ENCODE measurements at places on chromosomes 3 and 15.

DNA sequence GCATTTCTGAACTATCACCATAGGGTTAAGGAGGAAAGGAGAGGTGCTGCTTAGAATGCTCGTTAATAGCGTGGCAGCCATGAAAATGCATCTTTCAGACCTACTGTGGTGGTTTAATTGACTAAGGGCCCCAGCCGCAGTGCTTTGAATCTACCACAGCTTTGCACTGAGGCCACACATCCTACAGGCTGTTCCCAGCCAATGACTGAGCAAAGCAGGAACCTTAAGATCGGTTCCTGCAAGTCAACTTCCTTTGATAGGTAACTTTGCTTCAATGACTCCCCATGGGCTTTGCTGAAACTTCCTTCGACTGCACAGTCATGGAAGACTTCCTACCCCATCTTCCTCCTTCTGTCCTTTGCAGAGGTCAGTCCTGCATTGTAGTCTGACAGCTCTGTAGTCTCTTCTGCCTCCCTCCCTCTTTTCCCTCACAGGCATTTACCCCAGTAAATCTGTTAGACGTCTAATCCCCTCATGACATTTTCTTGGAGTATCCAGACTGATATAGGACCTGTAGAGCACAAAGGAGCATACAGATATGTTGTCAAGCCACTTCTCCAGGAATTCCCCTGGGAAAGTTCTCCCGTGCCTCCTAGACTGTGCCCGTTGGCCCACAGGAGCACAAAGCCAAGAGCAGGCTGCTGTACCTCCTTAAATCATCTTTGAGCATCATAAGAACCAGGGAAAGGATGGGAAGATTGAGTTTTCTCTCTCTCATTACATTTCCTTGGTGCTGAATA is 2.6 kb upstream of the BCL2A1 start:
- DNase-seq, result no peak

DNA sequence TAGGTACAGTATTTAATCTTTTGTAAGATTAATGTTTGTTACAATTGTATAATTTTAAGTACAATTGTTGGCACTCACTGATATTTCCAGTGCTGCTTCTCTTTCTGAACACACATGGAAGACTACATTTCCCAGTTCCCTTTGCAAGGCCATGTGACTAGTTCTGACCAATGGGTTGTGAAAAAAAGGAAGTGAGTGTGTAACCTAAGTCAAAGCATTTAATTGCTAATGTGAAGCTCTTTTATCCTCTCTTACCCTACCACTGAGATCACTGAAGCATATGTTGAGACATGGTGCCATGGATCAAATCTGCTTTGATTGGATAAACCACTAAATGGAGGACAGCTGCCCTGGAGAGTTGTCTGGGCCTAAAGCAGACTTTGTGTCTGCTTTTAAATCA is 83.9 kb upstream of the PLXND1 start:
- peak; percentile 39 for DNase-seq

DNA sequence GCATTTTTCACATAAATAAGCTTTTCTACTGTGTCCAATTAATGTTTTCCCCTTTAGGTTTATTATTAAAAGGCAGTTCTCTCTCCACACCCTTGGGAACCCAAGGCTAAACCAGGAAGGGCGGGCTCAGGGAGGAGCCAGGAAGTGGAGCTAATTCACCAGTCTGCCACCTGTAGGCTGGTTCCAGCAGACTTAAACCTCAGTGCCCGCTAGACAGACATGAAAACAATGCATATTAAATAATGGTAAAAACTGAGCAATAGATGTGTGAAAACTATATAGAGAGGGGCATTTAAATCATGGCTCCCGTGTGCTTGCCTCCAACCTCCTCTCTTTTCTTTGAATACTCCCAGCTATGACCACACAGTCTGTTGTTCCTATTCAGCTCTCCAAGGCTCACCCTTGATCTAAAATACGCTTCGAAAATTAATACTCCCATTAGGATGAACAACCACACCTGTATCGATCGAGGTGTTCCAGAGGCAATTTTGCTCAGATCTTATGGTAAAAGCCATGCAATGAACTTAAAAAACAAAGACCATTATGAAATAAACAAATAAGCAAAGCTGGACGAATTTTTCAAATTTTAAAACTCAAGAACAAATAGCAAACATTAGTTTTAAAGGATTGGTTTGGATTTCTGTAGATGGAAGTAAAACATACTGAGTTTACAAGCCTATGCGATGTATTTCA is 253.3 kb downstream of the TJP1 start:
- no peak for DNase-seq

- DNase-seq, result no peak
Measured at GRCh38 chr3:120432150-120432860, 18.5 kb downstream of the FSTL1 start.

DNA sequence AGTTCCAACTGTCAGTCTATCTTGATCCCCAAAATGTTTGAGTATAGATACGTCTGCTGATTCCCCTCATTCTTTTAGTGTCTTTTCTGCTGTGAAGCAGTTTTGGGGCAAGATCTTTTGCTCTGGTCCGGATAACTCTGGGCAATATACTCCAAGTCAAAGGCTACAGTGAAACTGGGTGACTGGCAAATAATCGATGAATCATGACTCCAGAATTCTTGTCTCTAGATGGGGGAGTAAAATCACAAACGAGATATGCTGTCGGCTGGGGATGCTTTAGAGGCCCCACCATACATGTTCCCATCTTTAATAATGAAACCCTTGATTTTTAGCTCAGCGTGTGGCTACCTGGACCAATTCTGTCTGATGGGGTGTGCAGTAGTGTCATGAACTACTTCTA is 76.5 kb downstream of the KLF13 start:
- DNase-seq, result peak; percentile 26

GRCh38 chr3:127738192-127738840 is 65.6 kb downstream of the ABTB1 start:
- no peak for DNase-seq

- no peak for DNase-seq
Measured at GRCh38 chr3:105277656-105278055, 89.1 kb upstream of the ALCAM start.

DNA sequence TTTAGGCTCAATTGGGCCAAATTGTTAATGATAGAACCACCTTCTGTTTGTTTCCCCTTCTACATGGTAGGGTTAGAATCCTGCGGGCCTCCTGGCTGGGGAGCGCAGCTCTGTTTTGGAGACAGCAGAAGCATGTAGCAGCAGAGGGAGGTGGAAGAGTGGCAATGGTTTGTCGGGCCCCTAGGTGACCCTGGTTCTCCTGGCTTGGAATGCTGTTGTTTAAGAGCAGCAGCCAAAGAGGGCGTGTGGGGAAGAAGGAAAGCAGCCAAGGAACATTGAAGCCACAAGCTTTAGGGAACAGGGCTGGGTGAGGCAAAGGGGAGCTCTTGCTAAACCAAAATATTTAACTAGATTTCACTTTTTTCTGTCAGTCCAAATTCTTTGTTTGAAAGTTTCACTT is 213.7 kb upstream of the NR2E3 start:
- DNase-seq, result no peak

DNA sequence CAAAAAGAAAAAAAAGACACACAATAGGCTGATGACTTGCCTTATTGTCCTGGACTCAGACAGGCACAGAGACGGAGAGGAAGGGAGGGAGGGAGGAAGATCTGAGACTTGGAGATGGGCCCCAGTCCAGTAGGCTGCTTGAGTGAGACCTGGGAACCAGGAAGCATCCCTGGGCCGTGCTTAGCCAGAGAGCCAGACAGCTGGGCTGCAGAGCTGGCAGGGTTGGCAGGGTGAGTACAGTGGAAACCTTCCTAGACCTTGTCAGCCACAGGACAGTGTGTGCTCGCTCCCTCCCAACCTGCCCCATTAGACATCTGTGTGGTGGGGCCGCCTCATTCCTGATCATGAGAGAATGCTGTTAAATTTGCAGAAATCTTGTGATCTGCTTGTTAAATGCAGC is 107.9 kb upstream of the ALDH1A3 start:
- no peak for DNase-seq

DNA sequence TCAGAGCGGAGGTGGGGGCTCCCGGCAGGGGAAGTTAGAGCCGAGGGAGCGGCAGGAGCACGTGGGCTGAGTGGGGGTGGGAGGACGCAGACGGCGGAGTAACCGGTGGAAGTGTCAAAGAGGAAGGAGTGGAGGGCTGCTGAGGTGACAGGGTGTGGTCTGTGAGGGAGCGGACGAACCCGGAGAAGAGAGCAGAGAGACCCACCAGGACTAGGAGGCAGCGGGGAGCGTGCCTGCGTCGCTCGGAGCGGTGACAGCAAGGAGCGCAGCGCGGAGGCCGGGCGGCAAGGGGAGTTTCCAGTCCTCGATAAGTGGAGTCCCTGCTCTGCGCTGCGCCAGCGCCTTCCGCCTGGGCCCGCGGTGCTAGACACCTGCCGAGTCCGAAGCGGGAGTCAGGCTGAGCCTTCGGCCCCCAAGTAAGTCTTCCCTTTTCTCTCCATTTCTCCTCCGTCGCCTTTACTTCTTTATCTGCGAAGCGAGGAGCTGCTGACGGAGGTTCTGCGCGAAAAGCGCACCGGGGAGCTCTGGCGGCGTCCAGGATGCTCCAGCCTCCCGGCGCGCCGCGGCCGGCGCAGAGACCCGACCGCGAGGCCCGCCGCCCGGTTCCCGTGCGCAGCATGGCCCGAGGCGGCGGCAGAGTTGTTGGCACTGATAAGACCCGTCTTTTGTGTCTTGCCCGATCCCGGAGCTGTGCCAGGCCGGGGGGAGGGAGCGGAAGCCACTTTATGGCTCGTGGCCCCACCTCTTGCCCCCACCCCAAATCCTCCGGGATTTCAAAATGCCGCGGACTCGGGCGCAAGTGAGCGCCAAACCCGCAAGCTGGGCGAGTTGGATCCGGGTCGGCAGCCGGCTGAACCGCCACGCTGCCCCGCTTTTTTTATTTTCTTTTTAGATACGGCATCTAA is 533.0 kb upstream of the SEMA6D start:
- peak; percentile 20 for DNase-seq

GRCh38 chr3:16515885-16516420 is 2.5 kb upstream of the RFTN1 start:
- no peak for DNase-seq

DNA sequence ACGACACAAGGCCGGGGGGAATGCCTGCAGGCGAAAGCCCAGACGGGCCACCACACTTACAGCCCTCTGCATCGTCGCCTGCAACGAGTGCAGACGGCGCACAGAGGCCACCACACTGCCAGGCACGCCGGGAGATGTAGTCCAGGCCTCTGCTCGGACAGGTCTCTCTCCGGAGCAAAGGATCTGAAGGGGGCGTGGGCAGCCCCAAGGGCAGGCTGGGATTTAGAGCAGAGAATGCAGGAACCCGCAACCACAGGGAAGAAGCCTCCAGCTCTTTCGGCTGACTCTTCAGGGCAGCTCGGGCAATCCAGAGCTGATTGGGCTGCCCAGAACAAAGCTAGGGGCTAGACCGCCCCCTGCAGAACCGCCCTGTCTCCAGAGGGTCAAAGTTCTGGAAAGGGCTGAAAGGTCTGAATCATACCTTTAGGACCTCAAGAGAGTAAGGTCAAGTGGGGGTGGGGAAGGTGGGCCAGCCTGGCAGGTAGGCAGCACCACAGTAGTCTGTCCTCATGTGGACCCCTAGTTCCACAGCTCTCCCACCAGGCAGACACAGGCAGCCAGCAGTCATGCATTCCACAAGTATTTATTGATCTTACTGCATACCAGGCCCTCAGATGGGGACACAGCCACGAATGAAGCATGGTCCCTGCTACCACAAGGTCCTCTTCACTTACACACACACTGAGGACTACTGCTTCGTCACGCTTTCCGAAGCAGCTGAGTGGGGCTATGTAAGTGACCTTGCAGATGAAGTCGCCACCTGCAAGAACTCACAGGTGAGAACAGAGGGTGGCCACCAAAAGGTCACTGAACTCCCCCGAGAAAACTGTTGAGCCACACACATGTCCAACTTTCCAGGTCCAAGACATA is at the start of gene AMT:
Gene AMT (minus strand): TSS at position 95 of the 870 bp plus-strand sequence. CDS start 23 bp downstream, at position 72.
- DNase-seq, result no peak

DNA sequence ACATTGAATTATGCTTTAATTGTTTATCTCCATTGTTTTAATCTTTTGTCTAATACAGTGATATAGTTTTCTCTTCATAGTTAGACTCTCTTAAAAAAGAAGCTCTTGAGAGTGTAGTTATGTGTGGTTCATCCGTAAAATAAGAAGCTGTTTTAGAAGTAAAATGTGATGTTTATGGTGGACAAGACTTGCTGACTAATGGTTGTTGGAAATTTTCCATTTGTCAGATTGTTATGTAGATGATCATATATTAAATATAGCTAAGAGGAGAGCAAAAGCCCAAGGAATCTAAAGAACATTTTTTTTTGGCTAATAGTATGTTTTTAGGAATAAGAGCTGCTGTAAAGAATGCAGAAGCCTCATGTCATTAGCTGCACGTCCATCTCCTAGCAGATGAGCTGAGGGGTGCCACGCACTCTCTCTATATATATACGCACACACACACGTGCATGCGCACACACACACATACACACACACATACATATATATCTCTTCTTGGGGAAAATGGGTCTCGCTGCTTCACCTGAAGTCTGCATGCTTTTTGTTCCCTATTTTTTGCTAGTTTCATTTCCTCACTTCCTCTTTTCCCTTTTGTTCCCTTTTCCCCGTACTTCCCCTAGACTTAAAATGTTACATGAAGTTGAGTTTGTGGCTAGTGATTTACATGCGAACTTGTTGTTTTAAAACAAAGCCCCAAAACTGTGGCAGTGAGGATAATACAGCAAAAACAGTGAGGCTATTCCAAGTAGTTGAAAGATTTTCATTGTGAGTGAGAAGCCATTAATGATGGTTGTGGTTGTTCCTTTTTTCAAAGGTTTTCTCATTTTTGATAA is 107.8 kb downstream of the MBNL1 start:
- no peak for DNase-seq

GRCh38 chr3:84789961-84790360 is 168.8 kb upstream of the CADM2 start:
- DNase-seq, result no peak

- no peak for DNase-seq
Measured at GRCh38 chr15:98835876-98836275, 171.7 kb downstream of the PGPEP1L start.

DNA sequence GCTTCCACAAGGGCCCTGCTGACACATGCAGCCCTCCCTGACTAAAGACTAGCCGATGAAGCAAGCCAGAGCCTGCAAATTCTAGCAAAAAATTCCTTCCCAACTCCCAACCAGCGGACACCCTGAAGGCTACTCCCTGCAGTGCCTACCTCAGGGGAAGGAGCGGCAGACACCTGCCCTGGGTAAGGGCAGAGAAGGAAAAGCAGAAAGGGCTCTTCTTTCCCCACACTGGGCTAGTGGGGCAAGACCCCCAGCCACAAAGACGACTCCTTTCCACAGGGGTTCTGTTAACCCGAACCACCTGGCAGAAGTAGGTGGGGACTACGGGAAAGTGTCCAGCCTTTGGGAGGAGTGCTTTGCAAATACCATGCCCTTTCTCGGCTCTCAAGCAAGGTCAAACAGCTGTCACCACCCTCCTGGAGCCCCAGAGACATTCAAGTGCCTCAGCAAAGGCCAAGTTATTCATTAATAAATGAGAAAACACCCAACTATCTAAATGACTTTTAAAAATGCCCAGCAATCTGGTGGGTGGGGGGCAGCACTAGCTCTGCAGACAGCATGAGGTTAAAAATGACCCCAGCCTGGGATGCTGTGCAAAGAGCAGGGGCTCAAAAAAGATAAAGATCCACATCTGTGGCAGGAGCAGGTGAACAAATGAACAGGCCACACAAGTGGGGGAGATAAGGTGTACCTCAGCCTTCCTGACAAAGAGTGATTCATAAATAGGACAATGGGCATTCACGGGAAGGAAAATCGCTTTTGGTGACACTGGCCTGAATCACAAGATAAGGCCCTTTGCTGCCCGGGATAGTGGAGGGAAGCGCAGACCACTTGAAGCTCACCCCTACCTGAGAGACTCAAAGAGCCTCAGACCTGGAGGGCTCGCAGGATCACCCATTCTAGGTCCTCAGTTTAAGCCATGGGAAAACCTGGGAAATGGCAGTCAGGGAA is 33.0 kb downstream of the CCDC12 start:
- DNase-seq, result no peak

- no peak for DNase-seq
Measured at GRCh38 chr3:11272906-11273574, 843 bp downstream of the ATG7 start.
